Mucosa of descending colon (tissue), 3 donors: ENCODE measurements at places on chromosomes 7 and 10. TPM values are rescaled to one million over a fixed set of nuclear protein-coding genes. Genes with fewer than 3 reads are reported as not detected.

The HIF1AN gene
- 34.0 TPM for total RNA-seq

GRCh38 chr10:60921633-60922032 lies 22.4 kb downstream of the RHOBTB1 start:
- no peak for DNase-seq

The STEAP1B gene
- total RNA-seq: not detected

The PNLIPRP3 gene
- total RNA-seq: not detected

The TMEM225B gene
- 0.82 TPM for total RNA-seq

GRCh38 chr7:6212008-6212407 lies 60.4 kb downstream of the CYTH3 start:
- DNase-seq: no peak

The RARRES2 gene
- total RNA-seq: 82.6 TPM

GRCh38 chr7:132677918-132678317 lies 101.6 kb upstream of the PLXNA4 start:
- no peak for DNase-seq

DNA sequence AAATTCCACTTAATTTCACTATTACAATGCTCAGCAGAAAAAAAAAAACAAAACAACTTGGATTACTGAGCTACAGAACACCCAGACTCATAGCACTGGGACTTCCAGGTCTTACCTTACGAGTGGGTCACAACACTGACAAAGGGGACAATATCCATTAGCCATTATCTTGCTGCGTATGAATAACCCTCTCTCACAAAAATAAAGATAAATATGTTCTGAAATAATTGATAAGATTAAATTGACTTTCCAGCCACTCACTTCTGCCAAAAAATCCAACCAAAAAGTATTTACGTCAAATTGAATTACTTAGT lies 128.7 kb downstream of the PKD1L1 start:
- no peak for DNase-seq

GRCh38 chr7:12422554-12423320 lies 19.1 kb upstream of the VWDE start:
- DNase-seq: no peak

- DNase-seq: no peak
Observed at GRCh38 chr10:31318382-31318853, 598 bp upstream of the ZEB1 start.

- no peak for DNase-seq
Observed at GRCh38 chr10:106655636-106656035, 508.9 kb downstream of the SORCS1 start.

The CDH23 gene
- 3.6 TPM for total RNA-seq

DNA sequence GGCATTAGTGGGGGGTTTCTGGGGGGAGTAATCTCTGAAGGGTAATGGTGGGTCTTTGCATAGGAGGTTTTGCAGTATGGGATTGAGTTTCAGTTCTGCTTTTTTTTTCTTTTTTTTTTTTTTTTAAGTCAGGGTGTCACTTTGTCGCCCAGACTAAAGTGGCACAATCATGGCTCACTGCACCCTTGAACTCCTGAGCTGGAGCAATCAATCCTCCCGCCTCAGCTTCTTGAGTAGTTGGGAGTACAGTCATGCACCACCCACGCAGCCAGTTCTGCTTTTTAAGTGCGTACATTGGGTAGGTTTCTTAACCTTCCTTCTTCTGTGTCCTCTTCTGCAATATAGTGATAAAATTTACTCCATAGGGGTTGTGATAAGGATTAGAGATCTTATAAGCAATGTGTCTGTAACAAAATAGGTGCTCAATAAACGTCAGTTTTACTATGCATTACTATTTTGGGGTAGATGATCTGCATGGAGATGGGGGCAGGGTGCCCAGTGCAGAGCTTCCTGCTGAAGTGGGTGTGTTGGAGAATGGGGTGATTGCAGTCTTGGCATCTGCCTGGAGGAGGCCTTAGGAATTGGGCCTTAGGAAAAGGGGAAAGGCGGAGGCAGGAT lies 9.6 kb downstream of the KAZALD1 start:
- DNase-seq: no peak

The CC2D2B gene
- total RNA-seq: 1.7 TPM

DNA sequence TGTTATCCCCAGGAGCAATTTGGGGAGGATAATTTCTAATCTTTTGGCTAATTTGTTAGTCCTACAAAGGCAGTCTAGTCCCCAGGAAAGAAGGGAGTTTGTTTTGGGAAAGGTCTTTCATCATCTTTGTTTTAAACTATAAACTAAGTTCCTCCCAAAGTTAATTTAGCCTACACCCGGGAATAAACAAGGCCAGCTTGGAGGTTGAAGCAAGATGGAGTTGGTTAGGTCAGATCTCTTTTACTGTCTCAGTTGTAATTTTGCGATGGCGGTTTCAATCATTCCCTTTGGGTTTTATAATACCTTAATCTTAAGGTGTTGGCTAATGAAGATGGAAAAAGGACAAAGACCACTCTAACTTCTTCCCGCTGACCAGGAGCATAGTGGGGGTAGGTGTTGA lies 166.4 kb upstream of the NAMPT start:
- DNase-seq: no peak

DNA sequence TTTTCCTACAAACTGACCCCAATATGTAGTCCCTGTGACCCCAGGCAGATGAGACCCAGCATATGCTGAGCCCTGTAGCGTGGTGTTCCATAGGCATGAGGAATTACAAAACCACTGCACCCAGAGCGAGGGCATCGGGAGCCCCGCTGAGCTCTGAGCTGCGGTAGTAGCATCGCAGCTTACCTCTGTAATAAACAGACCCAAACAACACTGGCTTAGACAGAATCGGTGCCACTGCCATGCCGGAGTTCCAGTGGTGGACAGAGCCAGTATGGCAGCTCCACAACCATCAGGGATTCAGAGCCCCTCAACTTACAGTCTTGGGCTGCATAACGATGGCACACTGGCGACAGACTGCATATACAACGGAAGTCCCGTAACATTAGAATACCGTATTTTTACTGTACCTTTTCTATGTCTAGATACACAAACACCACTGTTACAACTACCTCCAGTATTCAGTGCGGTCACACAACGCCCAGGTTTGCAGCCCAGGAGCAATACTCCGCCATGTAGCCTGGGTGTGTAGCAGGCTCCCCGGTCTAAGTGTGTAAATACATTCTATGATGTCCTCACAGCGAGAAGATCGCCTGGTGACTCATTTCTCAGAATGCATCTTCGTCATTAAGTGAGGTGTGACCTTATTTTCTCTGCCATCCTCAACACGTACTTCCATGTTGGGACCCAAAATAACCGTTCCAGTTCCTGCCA lies 68.8 kb downstream of the PROSER2 start:
- DNase-seq: no peak

The KCND2 gene
- 0.41 TPM for total RNA-seq
